ENCODE measurements at places on chromosomes 13 and 19.

- no peak for DNase-seq
Measured at GRCh38 chr19:873561-874041, 14.1 kb downstream of the CFD start.

DNA sequence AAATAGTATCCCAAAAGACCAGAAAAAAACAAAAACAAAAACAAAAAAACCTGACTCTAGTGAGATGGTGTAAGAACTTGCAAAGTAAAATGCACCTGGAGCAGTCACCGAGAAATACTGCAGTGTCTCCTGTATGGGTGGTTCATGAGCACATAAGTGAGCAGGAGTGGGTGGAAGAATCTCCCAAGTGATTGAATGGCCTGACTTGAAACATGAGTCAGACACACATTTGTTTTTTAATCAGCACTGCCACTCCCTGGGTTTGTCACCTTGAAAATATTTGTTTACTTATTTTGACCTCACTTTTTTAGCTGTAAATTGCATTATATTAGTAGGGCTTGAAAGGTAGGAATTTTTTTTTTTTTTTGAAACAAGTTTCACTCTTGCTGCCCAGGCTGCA, 2.0 kb downstream of the ZNF431 start:
- DNase-seq, result no peak

DNA sequence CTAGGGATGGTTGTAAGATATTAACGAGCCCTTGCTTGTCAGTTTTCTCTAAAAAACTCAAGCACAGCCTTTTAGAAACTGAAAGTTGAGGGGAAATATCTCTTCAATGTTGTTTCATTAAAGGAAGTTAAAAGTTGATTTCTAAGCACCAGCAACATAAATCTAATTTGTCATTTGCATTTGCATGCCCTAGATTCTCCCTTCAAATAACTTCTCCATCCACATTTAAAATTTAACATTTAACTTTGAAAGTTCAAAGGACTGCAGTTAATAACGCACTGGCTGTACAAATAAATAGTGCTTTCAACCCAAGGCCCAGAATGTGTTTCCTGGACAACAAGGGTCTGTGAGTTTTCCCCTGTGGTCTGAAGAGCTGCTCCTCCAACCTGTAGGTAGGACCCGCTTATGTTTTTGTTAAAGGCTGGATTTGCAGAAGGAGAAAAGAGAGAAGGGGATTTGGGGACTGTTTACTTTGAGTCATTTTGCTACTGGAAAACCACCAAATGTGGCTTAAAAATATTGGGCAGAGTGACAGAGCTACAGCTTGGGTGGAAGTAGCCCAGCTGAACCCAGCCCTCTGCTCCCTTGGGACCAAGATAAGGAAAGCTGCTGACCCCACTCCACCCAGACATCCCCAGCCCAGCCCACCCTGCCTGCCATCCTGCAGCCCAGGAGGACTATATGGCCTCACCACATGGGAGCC, 39.8 kb downstream of the TNFRSF19 start:
- DNase-seq, result no peak

GRCh38 chr19:30877661-30878113, 471.5 kb downstream of the TSHZ3 start:
- no peak for DNase-seq

DNA sequence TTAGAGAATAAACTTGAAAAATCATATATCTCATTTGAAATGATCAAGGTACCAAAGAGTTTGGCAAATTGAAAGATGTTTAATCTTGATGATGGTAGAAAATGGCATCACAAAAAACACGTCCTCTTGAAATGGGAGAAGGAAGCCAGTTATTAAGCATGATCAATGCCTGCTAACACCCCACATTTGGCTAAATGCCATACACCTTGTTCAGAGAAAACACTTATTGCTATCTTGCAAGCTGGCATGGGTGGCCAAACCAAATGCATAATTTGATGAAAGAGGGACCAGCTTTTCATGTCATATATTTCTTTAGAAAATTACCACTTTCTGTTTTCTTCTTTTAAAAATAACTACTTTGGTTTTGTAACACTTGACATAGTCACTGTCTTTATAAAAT, 141.3 kb downstream of the ZAR1L start:
- no peak for DNase-seq

- DNase-seq, result no peak
Measured at GRCh38 chr19:31174948-31175347, 174.3 kb downstream of the TSHZ3 start.

GRCh38 chr13:33251131-33251661, 34.4 kb downstream of the STARD13 start:
- peak; percentile 93 for DNase-seq

- no peak for DNase-seq
Measured at GRCh38 chr13:91762957-91763356, 364.5 kb downstream of the GPC5 start.

DNA sequence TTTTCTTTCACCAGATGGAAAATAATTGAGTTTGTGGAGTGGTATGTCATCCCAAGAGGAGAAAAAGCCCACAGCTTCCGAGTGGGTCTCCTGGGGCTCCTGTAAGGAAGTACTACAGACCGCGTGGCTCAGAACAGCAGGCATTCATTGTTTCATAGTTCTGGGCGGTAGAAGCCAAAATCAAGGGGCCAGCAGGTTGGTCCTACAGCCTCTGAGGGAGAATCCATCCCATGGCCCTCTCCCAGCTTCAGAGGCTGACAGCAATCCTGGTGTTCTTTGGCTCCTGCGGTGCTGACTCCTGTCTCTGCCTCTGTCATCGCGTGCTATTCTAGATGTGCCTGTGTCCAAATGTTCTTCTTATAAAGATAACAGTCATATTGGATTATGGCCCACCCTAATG, 362.6 kb downstream of the FGF14 start:
- DNase-seq, result no peak

GRCh38 chr13:36665630-36666029, 8.2 kb upstream of the SERTM1 start:
- DNase-seq, result no peak

DNA sequence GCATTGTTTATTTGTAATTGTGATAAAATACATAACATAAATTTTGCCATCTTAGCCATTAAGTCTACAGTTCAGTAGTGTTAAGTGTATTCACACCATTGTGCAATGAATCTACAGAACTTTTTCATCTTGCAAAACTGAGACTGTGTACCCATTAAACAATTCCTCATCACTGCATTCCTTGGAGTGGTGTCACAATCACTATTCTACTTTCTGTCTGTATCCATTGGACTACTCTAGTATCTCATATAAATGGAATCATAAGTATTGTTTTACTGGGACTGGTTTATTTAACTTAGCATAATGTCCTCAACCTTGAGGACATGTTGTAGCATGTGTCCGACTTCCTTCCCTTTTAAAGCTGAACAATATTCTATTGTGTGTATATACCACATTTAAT, 36.8 kb downstream of the UFM1 start:
- no peak for DNase-seq

DNA sequence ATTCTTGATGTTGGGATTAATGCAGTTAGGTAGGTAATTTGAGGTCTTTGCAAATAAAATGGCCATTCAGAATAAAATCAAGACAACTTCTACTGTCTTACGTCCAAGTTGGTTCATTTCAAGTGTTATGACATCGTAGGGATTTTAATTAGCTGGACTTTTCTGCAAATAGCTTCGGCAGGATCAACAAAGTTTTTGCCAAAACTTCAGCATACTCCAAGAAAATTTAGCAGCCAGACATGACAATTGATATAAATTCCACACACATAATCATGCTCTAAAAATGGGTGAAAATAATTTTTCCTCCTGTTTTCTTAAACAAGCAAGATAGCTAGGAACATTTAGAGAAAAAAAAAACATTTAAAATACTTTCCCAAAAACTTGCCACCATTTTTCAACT, 158.8 kb downstream of the RGCC start:
- DNase-seq, result no peak

DNA sequence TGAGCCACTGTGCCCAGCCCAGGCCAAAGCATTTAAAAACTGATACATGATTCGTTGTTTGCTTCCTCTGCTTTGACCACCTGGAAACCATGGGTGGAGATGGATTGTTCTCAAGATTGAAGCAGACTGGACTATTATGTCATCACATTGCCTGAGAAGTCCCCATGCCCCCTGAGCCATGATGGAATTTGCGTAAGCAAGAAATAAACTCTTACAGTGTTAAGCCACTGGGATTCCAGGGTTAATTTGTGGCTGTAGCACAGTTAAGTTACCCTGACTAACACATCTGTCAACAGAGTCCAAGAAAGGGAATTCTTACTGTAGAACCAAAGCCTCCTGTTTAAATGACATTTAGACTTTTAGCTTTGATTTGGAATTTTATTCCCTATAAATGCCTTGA, 19.4 kb upstream of the DHRS12 start:
- DNase-seq, result no peak

DNA sequence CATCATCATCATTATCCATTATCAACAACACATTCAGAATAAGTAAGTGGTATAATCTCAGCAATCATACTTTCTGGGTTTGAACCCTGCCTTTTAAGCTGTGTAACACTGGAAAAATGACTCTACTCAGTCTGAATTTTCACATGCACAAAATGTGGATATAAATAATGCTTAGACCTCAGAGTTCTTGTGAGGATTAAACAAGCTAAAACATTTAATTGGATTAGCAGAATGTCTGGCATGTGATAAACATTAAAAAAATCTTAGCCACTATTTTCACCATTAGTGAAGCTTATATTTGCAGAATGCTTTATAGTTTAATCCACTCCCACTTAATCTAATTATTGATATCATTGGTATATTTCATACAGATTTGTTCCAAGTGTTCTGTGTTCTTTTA, 412.3 kb downstream of the RFC3 start:
- no peak for DNase-seq

DNA sequence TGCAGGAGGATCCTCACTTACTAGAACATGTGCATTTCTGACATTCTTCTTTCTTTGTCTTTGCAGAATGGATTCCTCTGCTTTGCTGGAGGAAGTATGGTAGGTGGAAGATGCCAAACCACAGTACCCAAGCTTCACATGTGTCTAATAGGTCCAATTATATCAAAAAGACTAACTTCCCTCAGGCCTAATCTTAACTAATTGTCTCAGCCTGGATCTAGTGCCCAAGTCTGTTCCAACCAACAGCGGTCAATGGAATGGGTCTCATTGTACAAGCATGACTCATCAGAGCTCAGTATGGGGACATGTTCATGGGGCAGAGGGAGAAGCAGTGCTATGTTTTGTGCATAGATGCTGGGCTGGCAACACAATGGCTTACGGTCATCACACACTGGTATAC, 81.6 kb upstream of the CSNK1A1L start:
- no peak for DNase-seq

DNA sequence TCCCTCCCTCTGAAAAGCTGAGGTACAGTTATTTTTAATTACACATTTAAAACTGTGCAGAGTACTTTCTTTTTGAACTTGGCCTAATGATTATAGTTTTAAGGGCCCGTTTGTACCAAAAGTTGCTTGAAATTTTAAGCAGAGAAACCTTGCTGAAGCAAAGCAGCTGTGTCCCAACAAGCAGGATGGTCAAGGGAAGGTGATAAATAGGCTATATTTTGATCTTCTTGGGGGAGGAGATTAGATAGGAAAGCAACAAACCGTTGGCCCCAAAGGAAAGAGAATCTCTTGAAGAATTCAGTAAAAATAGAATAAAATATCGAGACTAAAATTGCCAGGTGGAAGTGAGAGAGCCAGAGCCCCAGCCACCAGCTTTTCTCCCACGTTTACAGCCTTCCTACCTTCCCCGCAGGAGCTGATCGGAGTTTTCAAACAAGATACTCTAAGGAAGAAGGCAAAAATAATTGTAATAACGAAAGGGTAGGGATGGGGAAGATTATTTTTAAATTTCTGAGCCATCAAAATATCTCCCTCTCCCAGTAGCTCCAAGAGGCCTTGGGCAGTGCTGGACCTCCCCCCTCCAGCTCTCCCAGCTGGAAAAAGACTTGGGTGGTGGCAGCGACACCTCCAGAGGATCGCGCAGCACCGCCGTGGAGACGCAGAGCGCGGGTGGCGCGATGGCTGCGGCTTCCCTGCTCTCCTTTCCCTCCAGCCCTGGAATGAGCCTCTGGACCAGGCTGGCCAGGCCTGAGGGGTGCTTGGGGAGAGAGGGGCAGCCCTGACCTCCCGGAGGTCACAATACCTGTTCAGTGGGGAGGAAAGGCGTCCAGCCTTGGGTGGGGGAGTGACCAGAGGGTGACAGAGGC, 5.8 kb downstream of the ZIC2 start:
- no peak for DNase-seq

GRCh38 chr13:47955836-47956235, 45.2 kb downstream of the SUCLA2 start:
- no peak for DNase-seq

DNA sequence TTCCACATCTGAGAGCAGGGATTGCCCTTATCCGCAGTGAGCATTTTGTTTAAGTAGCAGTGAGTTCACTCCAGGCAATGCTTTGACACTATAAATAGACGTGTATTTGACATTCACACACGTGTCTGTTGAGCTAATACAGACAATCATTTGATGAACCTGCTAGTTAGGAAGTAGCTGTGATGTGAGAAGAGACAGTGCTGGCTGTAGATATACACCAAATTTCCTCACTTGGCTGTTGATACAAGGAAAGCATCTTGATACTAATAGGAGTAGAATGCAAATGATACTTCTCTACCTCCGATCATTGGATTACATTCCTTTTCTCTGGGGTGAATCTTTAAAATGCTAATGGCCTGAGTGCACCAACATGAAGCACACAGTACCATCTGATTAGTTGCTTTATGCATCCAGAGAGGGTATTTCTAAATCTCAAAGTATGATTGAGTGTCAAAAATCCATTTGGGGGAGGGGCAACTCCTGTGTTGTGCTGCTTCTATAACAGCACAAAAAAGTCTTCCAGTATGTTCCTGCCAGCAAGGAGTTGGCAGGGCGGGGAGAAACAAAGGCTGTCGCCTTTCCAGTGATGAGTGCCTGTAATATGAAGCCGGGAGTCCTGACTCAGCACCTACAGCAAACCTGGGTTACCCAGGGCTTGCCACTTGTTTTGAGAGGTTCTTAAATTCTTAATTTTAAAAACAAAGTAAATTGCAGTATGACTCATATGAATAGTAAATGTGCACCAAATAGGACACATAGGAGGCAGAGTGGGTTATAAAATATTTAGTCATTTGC, 7.0 kb downstream of the CUL4A start:
- no peak for DNase-seq

DNA sequence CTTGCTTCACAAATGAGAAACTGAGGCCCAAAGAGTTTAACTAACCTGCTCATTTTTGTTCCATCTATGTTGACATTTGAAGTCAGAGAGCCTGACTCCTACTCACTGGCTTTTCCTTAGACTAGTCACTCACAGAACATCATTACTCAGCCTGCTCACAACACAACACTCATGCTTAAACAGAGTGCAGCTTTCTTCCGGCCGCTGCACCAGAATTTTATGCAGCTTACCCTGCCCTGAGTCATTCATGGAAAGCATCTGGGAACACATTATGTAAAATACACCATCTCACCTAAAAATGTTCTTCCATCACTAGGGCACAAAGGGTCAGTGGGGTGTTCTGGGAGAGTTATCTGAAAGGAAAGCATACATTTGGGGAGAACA, 303.4 kb downstream of the SPRY2 start:
- no peak for DNase-seq

GRCh38 chr13:80161896-80162295, 179.0 kb downstream of the SPRY2 start:
- no peak for DNase-seq

GRCh38 chr19:57515255-57515654, 11.9 kb upstream of the ZNF549 start:
- DNase-seq, result no peak

Measured in NCI-H446 treated with DMSO at 0.1 percent for 48 hours (cell line).